ENCODE measurements at places on chromosomes 1 and 21. TPM values are rescaled to one million over a fixed set of nuclear protein-coding genes. Genes with fewer than 3 reads are reported as not detected.

HUNK gene
- total RNA-seq: 61.4 TPM

SH2D1B gene
- not detected for total RNA-seq

RXFP4 gene
- total RNA-seq: not detected

OR2L2 gene
- 0.23 TPM for total RNA-seq

ADAMTS4 gene
- 6.8 TPM for total RNA-seq

RASAL2 gene
- total RNA-seq: 35.7 TPM

NLRP3 gene
- total RNA-seq: 0.22 TPM

OR2L5 gene
- total RNA-seq: not detected

TSPAN1 gene
- total RNA-seq: 0.52 TPM

LORICRIN gene
- not detected for total RNA-seq

PTPRC gene
- not detected for total RNA-seq

MXRA8 gene
- total RNA-seq: 163 TPM

CCDC17 gene
- total RNA-seq: 5.6 TPM

RIPK4 gene
- 14.7 TPM for total RNA-seq

AK5 gene
- not detected for total RNA-seq

FAM151A gene
- total RNA-seq: not detected

TRIM58 gene
- 0.91 TPM for total RNA-seq

RNU1-1 gene
- 3,945 TPM for total RNA-seq

SRGAP2B gene
- 24.8 TPM for total RNA-seq

TRIM63 gene
- 1.4 TPM for total RNA-seq

STUM gene
- total RNA-seq: 0.07 TPM

SPRR2E gene
- 1.2 TPM for total RNA-seq

CDKN2C gene
- total RNA-seq: 0.63 TPM

ANKRD45 gene
- 0.60 TPM for total RNA-seq

TTLL7 gene
- total RNA-seq: 13.3 TPM

SAMD13 gene
- total RNA-seq: 4.5 TPM

LEPR gene
- 4.3 TPM for total RNA-seq

ELF3 gene
- 112 TPM for total RNA-seq

HRNR gene
- not detected for total RNA-seq

VWA5B1 gene
- 0.29 TPM for total RNA-seq

GUCA2B gene
- not detected for total RNA-seq

ANKRD35 gene
- 0.58 TPM for total RNA-seq

PODN gene
- 4.6 TPM for total RNA-seq

CLEC20A gene
- not detected for total RNA-seq

SPRR4 gene
- total RNA-seq: not detected

THEM5 gene
- total RNA-seq: not detected

S100A7A gene
- not detected for total RNA-seq

PROX1 gene
- total RNA-seq: 1.4 TPM

PRAMEF33 gene
- total RNA-seq: not detected

FAM72A gene
- total RNA-seq: 1.7 TPM

KRTAP12-2 gene
- total RNA-seq: not detected

RCSD1 gene
- total RNA-seq: 0.76 TPM

CFH gene
- total RNA-seq: 8.7 TPM

FCRL4 gene
- not detected for total RNA-seq

KIRREL1 gene
- total RNA-seq: 178 TPM

DNALI1 gene
- total RNA-seq: 14.9 TPM

All from mesothelial cell of epicardium (in vitro differentiated cells).